T-helper 2 cell (primary cell): ENCODE measurements at places on chromosomes 2 and 18.

GRCh38 chr2:233438573-233439147, 84.4 kb downstream of the DGKD start:
- DNase-seq: no peak

DNA sequence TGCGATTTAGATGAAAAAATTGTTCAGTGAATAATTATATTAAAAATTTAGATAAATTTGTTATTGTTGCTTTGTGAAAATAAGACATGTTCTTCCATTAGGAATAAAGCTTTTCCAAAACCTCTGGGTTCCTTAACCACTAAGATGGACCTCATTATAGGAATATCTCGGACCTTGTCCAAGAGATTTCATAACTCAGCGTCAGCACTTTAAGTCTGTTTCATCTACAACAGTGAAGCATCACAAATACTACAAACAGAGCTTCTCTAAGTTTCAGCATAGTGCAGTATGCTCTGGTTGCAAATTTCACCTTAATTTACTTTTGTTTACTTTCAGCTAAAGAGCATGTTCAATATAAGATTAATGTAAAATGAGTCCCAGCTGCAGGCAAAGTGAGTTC, 150.3 kb downstream of the UBE2E3 start:
- no peak for DNase-seq

DNA sequence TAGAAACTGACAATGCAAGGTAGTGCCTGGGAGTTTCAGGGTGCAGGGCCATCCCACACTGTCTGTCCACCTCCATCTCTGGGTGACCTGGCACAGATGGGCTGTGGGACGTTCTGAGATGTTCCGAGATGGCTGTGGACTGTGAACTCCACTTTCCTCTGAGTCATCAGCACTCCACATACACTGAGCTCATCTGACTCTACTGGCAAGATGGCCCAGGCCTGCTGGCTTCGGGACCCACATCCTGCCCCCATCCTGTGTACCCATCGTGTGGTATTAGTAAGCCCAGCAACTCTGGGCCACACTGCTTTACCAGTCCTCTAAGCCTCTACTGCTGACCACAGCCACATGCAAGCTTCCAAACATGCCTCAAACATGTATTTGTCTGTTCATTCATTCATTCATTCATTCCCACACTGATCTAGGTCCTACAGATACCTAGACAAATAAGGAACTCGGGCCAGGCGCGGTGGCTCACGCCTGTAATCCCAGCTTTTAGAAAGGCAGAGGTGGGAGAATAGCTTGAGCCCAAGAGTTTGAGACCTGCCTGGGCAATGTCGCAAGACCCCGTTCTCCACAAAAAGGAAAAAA, 124.8 kb upstream of the CXCR4 start:
- DNase-seq: peak; percentile 95

DNA sequence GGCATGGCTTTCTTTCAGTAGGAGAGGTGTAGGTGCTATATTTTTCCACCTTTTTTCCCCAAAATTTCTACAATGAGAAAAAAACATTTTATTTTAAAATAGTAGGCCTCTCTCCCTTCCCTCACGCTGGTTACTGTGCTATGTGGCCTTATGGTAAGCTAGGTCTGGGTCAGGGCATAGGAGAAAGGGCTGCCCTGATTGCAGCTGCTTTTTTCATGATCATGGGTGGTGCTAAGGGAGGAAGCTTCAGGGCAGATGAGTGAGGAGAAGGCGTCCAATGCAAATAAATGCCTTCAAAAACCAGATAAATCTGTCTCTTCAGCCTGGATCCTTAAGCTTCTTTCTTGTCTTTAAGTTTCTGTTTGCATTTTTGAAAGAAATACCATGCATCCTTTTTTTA, 246.4 kb downstream of the ALPK2 start:
- DNase-seq: no peak

- no peak for DNase-seq
Observed at GRCh38 chr2:43010438-43011157, 215.8 kb downstream of the ZFP36L2 start.

DNA sequence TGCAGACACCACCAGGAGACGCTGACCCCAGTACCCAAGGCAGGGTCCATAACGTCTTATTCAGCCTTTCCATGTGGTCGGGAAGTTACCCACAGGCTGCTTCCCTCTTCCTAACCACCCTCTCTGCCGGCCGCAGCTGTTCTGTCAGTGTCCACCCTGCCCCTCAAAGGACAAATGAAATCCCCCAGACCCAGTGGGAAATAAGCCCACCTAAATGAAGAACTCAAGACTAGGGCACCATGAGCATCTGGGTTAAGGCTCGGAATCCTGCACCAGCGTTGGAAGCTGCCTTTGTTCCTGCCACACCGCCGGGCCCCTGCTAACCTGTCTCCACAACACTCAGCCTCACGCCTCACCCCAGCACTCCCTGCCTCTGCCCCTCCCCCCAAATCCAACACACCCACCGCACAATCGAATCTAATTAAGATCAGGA, 21.7 kb downstream of the BCL11A start:
- no peak for DNase-seq

DNA sequence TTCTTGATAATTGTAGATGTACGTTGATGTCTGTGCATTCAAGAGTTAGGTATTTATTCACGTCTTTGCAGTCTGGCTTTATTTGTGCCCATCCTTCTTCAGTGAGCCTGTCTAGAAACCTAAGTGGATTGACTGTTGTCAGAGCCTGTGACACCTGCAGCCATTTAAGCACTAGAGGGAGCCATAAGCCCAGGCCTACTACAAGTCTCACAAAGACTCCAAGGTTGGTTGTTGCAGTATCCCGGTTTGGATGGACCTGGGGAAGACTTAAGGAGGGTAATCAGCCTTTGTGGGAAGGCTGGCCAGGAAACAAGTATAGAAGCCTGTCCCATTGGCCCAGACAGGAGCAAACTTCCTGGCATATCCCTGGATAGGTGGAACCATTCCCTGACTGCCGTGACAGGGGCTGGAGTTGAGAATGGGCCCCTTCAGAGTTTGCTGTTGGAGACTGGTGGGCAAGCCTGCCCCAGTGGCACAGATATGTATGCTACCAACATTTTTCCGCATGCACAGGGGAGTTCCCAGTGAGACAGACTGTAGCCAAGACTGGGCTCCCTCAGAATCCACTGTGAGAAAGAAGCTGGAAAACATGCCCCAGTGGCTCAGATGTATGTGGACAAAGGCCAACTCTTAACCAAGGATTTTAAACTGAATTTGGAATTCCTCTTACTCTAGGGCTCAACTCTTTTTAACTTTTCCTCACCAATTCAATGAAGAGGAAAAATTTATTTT, 9.3 kb upstream of the LRRC30 start:
- no peak for DNase-seq

GRCh38 chr18:52140986-52141385, 199.0 kb upstream of the DCC start:
- DNase-seq: no peak

- DNase-seq: no peak
Observed at GRCh38 chr2:240881913-240882312, 13.3 kb downstream of the AGXT start.

- DNase-seq: peak; percentile 32
Observed at GRCh38 chr2:232365621-232366321, 12.8 kb upstream of the ALPP start.

DNA sequence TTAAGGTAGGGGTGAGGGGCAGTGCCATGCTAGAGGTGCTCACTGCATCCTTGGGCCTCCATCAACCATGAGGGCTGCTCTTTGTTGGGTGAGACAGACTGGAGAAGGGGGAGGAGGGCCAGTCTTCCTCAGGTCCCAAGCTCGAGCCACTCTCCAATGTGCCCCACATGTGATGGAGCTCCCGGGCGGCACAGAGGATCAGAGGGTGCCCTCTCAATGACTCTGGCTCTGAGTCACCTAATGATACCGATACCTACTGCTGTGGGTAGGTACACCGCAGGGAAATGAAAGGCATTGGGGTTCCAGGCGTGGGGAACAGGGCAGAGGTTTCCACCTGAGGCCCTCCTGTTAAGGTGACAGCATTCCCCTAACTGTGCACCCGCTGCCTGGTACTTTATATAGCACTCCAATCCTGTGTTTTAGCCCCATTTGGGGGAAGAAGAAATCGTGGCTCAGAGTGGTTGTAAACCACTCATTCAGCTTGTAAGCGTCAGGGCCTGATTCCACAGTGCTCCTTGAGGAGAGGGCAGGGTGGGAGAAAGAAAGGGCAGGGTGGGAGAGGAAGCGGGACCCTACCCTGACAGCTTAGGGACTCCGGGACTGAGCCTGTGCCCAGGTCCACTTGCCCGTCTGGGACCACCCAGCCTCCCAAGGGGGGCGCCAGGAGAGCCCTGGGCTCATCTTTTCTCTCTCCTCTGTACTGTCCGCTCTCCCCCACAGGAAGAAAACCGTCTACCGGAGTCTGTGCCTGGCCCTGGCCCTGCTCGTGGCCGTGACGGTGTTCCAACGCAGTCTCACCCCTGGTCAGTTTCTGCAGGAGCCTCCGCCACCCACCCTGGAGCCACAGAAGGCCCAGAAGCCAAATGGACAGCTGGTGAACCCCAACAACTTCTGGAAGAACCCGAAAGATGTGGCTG, 1.8 kb downstream of the B3GNT7 start:
- DNase-seq: no peak

DNA sequence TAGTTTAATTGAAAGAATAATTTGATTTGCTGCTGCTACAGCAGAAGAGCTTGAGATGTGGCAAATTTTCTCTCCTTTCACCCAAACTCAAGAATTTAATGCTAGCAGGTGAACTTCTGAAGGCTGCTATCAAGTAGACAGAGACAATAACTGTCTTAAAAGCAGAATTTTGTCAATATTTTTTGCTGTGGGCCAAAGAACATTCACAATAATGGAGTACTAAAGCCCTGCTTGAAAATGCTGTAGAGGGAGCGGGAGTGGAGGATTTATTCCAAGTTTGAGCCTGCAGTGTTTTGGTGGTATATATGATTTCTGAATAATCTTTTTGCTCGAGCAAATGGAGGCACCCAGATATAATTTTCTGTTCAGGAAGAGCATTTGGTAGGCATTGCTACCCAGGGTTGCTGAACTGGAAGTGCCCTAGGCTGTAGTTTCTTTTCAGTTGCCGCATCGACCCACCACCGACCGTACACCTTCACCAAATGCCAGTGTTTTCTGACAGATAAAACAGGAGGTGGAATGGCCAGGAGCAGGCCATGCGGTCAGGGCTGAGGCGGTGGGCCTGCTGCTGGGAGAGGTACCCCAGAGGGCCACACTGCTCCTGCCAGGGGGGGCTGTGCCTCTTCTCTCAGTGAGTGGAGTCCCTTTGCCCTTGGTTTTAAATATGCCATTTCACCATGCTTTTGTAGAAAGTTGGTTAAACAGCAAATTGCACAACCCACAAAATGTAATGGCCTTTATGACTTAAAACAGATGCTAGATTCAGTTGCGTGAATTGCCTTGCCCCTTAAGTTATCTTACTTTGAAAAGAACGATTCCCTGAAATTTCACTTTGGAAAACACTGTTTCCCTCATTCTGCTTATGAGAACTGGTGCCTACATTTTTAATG, 36.4 kb downstream of the TSHZ1 start:
- no peak for DNase-seq

- no peak for DNase-seq
Observed at GRCh38 chr2:99342536-99342935, 5.3 kb downstream of the EIF5B start.

- DNase-seq: no peak
Observed at GRCh38 chr18:39586741-39587140, 2021.1 kb upstream of the CELF4 start.

- no peak for DNase-seq
Observed at GRCh38 chr2:13917958-13918357, 714.6 kb upstream of the LRATD1 start.

- DNase-seq: no peak
Observed at GRCh38 chr2:221448844-221449390, 123.2 kb downstream of the EPHA4 start.

GRCh38 chr18:9901377-9901776, 12.4 kb upstream of the VAPA start:
- DNase-seq: no peak

DNA sequence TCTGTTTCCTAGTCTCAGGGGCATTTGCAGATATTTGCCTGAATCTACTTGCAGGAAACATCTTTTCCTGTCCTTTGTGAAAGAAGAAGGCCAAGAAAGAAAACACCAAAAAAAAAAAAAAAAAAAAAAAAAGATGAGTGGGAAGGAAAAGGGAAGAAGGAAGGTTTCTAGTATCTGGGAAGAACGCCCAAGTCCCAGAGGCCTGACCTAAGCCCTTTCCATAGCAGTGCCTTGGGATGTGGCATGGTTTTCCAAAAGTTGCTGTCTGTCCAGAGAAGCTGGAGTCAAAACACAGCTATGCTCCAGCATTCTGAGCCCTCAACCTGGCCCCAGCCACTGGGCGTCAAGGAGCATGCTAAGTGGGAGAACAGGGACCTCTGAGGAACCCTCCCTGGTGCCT, 123.5 kb downstream of the INHBB start:
- no peak for DNase-seq

DNA sequence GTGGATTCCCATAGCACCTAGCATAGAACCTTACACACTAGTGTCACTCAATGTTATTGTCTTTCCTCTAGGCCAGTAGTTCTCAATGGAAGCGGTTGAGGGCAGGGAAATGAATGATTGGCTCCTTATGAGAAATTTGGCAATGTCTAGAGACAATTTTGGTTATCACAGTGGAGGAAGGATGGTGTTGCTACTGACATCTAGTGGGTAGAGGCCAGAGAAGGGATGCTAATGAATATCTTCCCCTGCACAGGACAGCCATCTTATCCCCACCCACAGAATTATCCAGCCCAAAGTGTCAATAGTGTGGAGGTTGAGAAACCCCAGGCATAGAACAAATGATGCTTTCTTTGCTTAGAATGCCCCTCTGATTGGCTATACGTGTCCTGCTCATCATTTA, 15.8 kb downstream of the C18orf63 start:
- DNase-seq: no peak

DNA sequence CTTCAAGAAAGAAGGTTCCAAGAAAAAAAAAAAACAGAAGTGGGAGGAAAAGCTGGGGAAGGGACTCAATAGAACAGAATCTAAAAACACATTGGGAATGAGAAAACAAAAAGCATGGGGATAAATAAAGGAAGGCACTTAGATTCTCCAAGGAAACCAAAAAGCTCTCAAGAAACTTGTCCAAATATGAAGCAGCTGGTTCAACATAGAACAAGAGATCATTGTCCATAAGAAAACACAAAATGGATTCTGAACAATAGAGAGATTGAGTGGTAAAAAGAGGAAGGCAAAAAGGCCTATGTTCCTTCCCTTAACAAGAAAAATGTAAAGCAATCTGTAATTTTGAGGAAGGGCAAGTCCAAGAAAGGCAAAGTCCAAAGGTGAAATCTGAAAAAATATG, 32.9 kb upstream of the ALK start:
- DNase-seq: no peak

DNA sequence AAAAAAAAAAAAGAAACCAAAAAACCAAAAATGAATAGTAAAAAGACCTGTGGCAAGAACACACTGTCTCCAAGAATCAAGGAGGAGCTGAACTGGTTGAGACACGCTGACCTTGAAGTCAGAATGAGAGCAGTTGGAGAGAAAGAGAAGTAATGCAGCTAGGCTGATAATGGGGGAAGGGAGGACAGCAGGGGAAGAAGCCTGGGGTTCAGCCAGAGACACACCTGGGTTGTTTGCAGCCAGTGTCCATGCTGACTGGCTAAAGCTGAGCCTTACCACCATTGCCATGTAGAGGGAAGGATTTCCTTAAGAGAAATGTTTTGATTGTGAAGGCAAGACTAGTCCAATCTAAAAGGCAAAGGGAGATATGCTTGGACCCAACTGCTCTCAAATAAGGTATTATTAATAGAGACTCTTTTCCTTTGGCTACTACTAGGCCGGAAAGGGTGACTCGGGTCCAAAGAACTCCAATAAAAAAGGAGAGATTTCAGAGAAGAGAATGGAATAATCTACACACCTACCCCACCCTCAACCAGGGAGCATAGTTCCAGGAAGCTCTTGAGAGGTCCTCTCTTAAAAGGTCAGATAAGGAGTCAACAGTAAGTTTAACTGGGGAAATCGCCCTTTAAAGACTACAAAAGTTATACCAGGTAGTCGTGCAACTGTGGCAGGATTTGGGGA, 25.2 kb upstream of the REL start:
- no peak for DNase-seq
